ENCODE measurements at places on chromosomes 5 and 9.

DNA sequence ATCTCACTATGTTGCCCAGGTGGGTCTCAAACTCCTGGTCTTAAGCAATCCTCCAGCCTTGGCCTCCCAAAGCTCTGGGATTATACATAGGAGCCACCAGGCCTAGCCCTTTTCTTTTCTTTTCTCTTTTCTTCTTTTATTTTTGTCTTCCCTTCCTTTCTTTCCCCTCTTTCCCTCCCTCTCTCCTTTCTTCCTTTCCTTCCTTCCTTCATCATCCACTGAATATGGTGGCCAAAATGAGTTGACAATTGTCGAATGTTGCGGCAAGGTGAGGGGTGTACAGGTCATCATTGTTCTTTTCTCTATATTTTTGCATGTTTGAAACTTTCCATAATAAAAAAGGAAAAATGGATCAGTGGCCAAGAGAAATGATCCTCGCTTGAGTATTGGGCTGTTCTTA lies 32.1 kb upstream of the BASP1 start:
- no peak for DNase-seq

DNA sequence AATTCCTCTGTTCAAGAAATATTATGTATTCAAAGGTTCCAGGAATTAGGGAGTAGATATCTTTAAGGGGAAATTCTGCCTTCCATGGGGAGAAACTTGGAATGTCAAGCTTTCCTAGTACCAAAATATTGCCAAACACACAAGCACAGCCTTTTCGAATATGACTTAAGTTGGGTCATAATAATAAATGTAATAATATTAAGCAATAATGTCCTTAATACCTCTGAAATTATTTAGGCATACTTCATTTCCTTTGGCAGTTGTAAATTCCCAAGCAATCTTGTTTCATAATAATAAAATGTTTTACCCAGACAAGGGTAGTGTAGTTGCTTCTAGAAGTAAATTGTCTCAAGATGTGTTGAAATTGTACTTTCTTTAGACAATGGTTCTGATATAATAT lies 630.3 kb upstream of the CDH18 start:
- DNase-seq: no peak

GRCh38 chr9:113343732-113344231 lies 3.7 kb upstream of the WDR31 start:
- DNase-seq: peak; percentile 30

DNA sequence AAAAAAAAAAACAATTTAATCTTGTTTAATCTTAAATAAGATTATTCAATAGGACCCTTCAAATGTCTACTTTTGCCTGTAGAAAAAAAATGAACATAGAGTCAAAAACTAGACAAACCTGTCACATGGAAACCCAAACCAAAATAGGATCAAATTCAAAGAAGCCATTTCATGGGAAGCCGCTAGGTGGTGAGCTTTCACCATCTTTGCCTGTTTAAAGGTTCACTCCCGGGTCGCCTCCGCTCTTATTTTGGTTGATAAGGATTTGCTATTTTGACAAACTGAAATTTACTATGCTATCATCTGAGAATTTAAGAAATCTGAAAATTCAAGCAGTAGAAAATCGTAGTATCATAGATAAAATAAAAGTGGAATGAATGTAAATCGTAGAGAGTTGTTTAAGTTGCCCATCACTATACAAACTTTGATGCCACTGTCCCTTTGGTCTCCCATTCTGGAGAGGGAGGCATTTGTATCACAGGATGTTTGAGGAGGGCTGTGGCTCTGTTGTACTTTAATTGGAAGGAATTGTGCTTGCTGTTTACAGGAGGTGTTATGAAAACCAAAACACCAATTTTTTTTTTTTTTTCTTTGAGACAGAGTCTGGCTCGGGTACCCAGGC lies 43.5 kb upstream of the DNAH5 start:
- peak; percentile 41 for DNase-seq

- peak; percentile 36 for DNase-seq
Measured at GRCh38 chr5:76083555-76084495, 642 bp downstream of the SV2C start.

GRCh38 chr5:79595086-79595485 lies 17.2 kb upstream of the TENT2 start:
- DNase-seq: no peak

DNA sequence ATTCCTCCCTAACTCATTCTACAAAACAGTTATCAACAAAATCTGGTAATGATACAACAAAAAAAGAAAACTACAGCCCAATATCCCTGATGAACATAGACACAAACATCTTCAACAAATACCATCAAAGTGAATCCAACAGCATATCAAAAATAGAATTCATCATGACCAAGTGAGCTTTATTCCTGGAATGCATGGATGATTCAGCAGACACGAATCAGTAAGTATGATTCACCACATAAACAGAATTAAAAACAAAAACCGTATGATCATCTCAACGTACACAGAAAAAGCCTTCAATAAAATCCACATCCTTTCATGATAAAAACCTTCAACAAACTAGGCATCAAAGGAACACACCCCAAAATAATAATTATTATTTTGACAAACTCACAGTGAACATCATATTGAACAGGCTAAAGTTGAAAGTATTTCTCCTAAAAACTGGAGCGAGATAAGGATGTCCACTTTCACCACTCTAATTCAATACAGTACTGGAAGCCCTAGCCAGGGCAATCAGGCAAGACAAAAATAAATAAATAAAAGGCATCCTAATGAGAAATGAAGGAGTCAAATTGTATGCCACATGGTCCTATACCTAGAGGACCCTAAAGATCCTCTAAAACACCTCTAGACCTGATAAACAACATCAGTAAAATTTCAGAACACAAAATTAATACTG lies 305.1 kb upstream of the RGMB start:
- DNase-seq: no peak

- DNase-seq: no peak
Measured at GRCh38 chr9:68966496-68966944, 47.4 kb downstream of the PRKACG start.

DNA sequence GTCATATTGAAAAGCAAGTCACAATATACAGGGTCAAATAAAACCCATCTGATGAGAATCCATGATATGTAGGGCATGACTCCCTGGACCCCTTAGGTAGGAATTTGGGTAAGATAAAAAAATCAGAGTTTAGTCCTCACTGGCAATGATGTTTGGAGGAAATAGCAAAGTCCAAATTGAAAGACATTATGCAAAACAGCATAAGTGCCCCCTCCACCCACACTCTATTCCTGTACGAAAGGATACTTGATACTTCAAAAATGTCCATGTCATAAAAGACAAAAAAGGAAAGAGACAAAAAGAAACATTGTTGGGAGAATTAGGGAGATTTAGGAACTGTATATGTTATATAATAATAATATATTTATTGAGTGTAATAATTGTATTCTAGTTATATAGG lies 96.1 kb upstream of the RASGRF2 start:
- no peak for DNase-seq

DNA sequence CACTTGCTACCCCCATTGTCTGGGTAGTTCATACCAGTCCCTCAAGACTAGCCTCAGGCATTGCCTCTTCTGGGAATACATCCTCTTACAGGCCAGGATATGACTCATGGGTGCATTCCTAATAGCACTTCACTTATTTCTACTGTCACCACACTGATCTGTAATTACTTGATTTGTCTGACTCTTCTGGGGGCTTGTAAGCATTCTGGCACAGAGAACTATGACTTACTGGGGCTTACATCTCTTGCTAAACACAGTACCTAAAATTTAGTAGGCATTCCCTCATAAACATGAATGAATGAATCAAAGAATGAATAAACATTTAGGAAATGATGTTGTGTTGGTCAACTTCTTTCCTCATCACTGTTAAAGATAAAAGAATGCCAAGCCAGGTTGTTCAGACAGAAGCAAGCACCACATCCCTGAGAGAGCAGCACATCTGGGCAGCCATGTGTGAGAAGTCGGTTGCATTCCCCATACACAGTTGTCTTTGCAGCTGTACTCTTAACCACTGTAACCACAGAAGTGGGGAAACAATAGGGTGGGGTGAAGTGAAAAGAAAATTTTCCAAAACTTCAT lies 27.6 kb downstream of the IL7R start:
- DNase-seq: peak; percentile 69

DNA sequence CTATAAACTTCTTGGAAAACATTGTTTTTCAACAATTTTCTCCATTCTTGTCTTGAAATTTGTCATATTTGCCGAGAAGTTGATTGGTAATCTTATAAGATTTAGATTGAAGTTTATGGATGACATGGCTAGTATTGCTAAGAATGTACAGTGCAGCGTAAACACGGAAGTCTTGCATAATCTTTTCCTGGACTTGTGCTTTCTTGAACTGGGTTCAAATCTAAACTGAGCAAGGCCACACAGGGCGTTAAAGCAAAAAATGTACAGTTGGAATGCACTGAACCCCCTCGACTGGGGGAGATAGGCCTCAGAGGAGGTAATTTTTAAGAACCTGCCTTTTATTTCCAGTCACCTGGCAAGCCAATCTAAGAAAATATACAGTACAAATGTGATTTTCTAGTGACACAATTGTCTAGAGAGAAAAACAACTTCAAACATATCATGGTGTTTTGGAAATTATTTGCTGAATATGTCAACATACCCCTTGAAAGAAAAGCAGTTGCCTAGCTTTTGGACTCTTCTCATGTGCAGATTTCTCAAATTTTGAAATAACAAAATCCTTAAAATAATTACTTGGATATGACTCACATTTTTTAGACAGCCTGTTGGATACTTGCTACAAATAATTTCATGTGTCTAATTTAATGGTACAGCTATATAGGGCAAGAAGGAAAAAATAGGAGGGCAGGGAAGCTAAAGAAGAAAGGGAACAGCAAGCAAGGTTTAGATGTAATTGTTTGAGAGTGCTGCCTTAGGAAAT lies 18.5 kb upstream of the GAS1 start:
- no peak for DNase-seq

- DNase-seq: no peak
Measured at GRCh38 chr5:127400946-127401670, 110.5 kb downstream of the MEGF10 start.

DNA sequence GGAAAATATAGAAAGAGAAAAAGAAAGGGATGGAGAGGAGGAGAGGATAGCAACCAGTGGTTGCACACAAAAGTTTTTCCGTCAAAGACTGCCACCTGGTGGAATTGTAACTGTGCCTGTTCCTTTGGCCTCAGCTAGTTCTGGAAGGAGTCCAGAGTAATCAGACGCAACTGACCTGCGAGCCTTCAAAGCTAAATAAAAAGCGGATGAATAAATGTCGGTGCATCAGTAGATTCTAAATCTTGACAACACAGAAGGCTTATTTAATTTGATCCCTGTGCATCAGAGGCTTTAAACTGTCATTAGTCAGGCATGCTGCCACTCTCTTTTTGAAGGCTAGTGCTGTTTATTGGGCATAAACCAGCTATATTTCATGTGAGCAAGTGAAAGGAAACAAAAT lies 132.9 kb upstream of the ACO1 start:
- peak; percentile 47 for DNase-seq

DNA sequence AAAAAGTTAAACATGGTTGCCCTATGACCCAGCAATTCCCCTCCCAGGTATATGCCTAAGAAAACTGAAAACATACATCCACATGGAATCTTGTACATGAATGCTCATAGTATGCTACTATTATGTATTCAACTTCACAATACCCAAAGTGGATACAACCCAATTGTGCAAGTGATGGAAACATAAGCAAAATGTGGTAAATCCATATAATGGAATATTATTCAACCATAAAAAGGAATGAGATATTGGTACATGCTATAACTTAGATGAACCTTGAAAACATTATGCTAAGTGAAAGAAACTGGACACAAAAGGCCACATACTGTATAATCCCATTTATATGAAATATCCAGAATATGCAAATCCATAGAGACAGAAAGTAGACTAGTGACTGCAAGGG lies 18.1 kb upstream of the CCDC125 start:
- no peak for DNase-seq

- no peak for DNase-seq
Measured at GRCh38 chr9:34381323-34381722, 4.6 kb upstream of the MYORG start.

GRCh38 chr9:100575765-100576386 lies 2.0 kb upstream of the CAVIN4 start:
- no peak for DNase-seq

DNA sequence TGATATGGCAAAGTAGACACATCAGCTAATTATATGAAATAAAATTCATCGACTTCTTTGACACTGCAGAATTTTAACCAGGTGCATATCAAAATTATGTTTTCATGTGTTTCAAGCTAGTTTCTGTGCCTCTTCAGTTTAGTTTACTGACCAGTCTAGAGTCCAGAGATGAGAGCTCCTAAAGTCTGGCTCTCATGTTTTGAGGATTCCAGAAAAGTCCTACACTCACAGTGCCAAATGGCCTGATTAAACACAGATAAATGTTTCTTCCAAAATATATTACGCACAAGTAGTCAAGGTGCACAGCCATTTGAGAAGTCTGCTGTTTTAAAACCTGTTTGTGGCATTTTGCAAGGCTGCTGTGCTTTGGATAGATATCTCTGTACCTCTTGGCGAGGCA lies 15.6 kb downstream of the RGMB start:
- DNase-seq: no peak

DNA sequence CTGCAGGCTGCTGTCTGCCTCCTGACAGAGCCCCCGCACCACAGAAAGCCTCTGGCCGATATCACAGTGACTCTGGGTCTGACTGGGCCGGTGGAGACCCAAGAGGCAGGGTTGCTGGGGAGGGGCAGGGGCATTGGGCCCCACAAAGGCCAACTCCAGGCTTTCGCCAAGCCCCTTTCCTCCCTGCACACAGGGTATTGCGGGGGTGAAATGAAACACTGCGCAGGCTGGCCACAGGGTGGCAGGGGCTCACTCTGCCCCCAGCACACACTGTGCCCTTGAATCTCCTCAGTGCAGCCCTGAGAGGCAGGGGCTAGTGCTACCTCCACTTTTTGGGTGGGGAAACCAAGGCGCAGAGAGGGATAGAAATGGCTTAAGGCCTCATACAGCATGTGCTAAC lies 44.6 kb downstream of the BARX1 start:
- no peak for DNase-seq

- DNase-seq: no peak
Measured at GRCh38 chr9:27545471-27545870, 15.9 kb upstream of the MOB3B start.

- no peak for DNase-seq
Measured at GRCh38 chr9:95623640-95624039, 106.9 kb upstream of the PTCH1 start.

GRCh38 chr5:63240063-63240755 lies 661.6 kb downstream of the LRRC70 start:
- no peak for DNase-seq

- DNase-seq: no peak
Measured at GRCh38 chr9:89225991-89226471, 47.4 kb upstream of the SHC3 start.

GRCh38 chr5:153096381-153096780 lies 394.1 kb upstream of the GRIA1 start:
- no peak for DNase-seq

GRCh38 chr5:23316060-23316591 lies 191.3 kb upstream of the PRDM9 start:
- no peak for DNase-seq

- DNase-seq: peak; percentile 58
Measured at GRCh38 chr9:111870774-111871498, 25.7 kb upstream of the UGCG start.

- no peak for DNase-seq
Measured at GRCh38 chr9:113659740-113660139, 196.2 kb downstream of the RGS3 start.
